ENCODE measurements at places on chromosomes 12 and 14. TPM values are rescaled to one million over a fixed set of nuclear protein-coding genes. Genes with fewer than 3 reads are reported as not detected.

DNA sequence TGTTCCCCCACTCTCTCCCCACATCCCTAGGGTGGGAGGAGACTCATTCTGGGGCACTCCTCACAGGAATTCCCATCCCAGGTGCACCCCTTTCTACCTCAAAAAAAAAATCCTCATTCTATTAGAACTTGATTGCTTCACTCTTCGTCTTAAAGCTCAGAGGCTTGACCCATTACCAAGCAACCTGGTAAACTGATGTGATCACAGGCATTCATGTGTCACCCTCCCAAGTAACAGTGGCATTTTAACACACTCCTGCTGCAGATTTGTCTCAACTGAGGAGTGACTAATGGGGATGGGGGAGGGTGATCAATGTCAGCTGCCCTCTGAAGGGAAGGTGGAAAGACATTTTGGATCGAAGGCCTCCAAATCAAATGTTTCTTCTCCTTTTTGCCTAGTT lies 78.1 kb upstream of the PTHLH start:
- no peak for DNase-seq

DNA sequence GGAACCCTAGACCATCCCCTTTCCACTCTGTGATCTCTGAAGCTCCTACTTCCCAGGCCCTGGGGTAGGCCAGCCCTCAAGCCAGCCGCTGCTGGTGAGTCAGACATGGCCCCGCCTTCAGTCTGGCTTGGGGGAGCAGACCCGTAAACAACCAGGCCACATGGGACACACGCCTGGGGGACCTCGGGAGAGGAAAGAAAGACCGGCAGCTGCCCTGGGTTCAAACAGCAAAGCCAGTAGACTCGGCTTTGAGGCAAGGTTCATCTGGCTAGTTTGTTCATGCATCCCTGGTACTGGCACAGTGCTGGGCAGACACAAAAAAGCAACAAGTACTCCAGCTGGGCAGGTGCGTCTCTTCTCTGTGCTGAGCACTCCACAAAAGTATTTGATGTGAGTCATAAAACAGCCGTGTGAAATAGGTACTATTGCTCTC lies 101.9 kb downstream of the SETD3 start:
- DNase-seq, result no peak

DNA sequence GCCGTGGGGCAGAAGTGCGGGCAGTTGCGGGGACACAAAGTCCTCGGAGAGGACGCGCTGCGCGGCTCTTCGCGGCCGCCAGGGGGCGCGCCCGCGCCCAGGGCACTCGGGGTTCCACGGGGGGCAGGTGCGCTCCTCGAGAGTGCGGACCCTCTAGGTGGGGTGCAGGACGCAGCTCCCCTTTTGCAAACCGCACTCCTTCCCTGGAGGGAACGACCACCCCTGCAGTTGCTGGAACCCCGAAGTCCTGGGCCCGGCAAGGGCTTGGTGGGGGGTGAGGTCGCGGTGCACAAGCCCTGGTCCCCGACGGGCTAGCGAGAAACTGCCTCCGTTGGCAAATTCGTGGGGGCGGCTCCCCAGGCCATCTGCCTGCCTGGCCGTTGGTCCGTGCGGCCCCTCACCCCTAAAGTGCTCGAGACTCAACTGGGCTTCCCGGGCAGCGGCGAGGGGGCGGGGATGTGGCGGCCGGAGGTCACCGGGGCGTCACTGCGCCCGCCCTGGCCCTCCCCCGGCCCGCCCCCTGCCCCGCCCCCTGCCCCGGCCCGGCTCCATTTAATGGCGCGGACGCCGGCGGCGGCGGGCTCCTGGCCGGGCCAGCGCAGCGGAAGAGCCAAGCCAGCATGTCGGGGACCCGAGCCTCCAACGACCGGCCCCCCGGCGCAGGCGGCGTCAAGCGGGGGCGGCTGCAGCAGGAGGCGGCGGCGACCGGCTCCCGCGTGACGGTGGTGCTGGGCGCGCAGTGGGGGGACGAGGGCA lies at the start of gene ADSS1:
ADSS1 (plus strand) TSS at position 579 of the 756 bp plus-strand sequence; CDS start at position 621, 42 bp downstream.
- DNase-seq, result no peak

DNA sequence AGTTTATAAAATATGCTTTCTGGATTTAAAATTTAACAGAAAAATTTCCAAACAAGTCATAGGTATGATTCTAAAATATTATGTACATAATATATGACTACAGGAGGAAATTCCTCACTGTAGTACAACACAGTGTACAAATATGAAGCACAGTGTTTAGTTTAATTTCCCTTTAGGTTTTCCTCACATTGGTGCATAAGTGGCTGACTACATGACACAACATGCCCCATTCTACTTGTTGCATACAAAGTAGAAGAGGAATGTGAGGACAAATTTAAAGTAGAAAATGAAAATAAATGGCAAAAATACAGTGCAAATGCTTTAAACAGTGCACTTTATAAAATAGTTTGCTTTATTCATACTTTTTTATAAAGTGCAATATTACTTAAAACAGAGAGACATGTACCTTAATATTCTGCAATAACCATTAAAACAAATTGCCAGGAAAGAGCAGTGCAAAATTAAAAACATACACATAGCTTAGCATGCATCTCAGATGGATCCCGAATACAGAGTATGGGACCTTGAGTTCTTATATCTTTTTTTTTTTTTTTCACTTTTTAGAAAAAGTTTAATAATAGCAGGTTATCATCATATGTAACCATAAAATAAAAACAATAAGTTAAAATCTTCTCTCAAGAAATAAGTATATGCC lies 54.8 kb upstream of the TTC7B start:
- DNase-seq, result no peak

- no peak for DNase-seq
These were observed 22.7 kb downstream of the YY1 start for GRCh38 chr14:100261621-100262020.

The TM7SF3 gene
- 112 TPM for total RNA-seq

- DNase-seq, result no peak
These were observed 52.3 kb upstream of the GPHB5 start for GRCh38 chr14:63371033-63371432.

The C12orf50 gene
- total RNA-seq, result not detected

- no peak for DNase-seq
These were observed 61.4 kb upstream of the ELK3 start for GRCh38 chr12:96132819-96133218.

- DNase-seq, result no peak
These were observed 82.4 kb downstream of the IPO8 start for GRCh38 chr12:30613119-30613830.

The PRB4 gene
- not detected for total RNA-seq

The OR4E2 gene
- not detected for total RNA-seq

- no peak for DNase-seq
These were observed 97.2 kb upstream of the KRAS start for GRCh38 chr12:25347716-25348592.

- no peak for DNase-seq
These were observed 126.9 kb upstream of the PDZRN4 start for GRCh38 chr12:41061192-41061591.

GRCh38 chr12:41683023-41683422 lies 461.7 kb downstream of the GXYLT1 start:
- no peak for DNase-seq

GRCh38 chr12:125634813-125635212 lies 569.6 kb downstream of the AACS start:
- DNase-seq, result no peak

Data from thoracic aorta (tissue), 2 donors.